ENCODE measurements at places on chromosomes 16 and 17. TPM values are rescaled to one million over a fixed set of nuclear protein-coding genes. Genes with fewer than 3 reads are reported as not detected.

The COPS3 gene
- total RNA-seq, result 124 TPM

The MEIOB gene
- not detected for total RNA-seq

The CD300E gene
- not detected for total RNA-seq

The MYH2 gene
- total RNA-seq, result not detected

The ZNF287 gene
- 10.3 TPM for total RNA-seq

The GAN gene
- 6.2 TPM for total RNA-seq

The TP53TG3 gene
- total RNA-seq, result not detected

DNA sequence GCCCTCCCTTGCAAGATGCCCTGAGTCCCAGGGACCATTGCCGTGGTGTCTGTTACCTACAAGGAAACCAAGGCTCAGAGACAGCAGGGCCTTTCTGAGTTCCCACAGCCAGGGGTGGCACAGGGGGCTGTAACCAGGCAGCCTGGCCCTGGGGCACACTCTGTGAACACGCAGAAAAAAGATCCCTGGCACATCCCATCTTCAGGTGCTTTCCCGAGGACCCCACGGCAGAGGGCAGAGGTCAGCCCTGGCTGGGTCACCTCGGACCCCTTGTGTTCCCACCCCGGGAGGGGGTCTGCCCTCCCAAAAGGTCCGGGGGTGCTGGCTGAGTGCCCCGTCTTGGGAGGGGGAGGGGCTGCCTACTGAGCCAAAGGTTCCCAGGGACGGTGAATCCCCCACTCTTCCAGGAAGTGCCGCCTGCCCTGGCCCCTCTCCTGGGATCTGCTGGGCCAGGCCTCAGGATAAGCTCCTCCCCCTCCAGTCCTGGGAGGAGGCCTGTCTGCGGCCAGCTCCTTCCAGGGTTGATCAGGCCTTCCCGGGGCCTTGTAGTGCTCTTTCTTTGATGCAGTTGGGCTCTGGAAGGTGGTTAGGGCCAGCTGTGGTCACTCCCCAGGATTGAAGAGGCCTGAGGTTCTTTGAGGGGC is 8.1 kb downstream of the GLIS2 start:
- DNase-seq, result peak; percentile 67

DNA sequence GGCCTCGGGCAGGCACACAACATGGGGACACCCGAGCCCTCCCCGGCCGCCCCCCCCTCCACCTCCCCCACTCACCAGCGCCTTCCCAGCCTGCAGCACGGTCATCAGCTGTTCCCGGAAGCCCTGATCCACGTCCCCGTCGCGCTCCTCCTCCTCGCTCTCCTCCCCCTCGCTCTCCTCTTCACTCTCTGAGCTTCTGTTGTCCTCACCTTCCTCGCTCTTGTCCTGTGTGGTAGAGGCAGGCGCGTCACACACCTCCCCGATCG is 10.3 kb downstream of the MYBBP1A start:
- DNase-seq, result no peak

GRCh38 chr16:5002699-5003143 is 31.0 kb downstream of the NAGPA start:
- no peak for DNase-seq

GRCh38 chr17:55149485-55149884 is 115.3 kb upstream of the HLF start:
- DNase-seq, result no peak

DNA sequence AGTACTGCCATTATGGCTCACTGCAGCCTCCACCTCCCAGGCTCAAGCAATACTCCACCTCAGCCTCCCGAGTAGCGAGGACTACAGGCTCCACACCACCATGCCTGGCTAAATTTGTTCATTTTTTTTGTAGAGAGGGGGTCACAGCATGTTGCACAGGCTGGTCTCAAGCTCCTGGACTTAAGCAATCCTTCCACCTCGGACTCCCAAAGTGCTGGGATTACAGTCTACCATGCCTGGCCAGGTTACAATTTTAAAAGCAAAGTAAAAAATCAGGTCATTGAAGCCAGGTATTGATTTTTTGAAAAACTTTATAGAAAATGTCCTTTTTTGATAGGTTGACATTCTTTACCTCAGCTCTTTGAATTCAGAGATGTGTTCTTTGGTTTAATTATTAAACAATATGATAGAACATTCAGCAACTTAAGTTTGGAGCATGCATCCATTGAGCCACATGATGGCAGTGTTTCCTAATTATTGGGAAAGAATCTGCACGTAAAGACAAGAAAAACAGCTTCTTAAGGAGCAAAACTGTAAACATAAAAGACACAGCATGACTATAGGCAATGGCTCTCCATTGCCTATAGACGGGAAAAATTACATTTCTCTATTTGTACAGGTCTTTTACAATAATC is 1.7 kb upstream of the SLC16A11 start:
- peak; percentile 91 for DNase-seq

DNA sequence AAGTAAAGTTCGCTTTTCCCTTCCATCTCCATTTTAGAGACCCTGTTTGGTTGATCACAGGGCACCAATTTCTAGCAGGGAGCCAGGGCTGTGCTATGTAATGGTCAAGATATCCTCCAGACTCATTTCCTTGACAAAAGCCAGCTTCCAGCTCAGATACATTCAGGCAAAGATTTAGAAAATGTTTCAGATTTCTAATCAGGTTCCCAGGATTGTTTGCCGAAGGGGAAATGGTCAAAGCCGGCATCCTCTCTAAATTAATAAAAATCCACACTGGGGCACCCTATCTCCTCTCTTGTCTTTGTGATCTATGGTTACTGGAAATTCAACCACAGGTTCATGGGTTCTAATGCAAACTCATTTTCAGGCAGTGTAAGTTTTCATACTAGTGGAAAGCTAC is 686.8 kb upstream of the KIF2B start:
- DNase-seq, result no peak

DNA sequence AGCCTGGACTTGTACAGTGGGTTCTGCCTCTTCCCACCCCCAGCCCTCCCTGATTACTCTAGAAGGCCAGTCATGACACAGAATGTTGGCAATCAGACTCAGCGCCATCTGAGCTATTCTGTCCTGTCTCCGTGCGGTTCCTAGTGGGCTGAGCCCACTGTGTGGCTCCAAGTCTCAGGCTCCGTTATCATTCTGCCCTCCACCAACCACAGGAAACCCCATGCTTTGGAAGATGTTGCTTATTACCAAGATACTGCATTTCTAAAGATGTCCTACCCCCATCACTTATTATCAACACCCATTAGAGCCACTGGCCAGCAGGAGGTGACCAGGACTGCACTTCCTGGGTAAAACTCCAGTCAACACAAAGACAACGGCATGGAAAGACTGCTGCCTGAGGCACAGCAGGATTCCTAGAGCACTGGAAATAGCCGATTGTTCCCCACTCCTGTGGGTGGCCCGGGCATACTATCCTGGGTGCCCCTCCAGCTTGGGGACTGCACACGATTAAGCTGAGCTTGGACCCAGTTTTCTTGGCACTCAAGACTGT is 133.6 kb downstream of the AATF start:
- DNase-seq, result no peak

- peak; percentile 80 for DNase-seq
These were observed 5.0 kb upstream of the CCDC57 start for GRCh38 chr17:82217530-82218204.

- DNase-seq, result no peak
These were observed 10.3 kb upstream of the MED9 start for GRCh38 chr17:17466511-17466910.

DNA sequence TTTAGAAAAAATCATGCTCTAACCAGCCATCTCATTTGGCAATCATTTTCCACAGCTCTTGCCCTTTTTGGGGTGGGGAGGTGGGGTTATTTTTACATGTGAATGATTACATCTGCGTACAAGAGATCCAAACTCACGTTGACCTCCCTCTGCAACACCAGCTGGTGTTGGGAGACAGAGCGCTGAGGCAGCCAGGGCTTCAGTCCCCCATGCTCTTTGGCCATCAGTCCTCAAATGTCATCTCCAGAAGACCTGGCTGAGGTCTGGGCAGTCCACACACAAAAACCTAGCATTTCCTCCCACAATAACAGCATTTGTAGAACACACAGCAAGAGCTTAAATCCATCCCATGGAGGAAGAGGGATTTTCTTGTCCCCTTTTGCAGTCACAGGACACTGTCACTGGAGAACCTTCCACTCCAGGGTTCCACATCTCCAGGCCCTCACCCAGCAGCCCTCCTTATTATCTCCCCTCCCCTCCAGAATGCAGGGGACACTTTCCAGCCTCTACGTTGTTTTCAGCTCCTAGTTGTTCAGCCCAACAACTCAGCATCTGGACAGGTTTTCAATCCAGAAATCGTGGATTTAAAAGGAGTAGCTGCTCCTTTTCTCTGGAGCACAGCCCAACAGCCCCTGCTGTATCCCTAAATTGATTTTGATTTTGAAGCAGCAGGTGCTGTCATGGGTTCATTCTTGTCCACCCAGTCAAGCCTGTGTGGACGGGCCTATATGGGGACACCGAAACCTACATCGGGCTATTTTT is 21.1 kb downstream of the MEOX1 start:
- peak; percentile 19 for DNase-seq

DNA sequence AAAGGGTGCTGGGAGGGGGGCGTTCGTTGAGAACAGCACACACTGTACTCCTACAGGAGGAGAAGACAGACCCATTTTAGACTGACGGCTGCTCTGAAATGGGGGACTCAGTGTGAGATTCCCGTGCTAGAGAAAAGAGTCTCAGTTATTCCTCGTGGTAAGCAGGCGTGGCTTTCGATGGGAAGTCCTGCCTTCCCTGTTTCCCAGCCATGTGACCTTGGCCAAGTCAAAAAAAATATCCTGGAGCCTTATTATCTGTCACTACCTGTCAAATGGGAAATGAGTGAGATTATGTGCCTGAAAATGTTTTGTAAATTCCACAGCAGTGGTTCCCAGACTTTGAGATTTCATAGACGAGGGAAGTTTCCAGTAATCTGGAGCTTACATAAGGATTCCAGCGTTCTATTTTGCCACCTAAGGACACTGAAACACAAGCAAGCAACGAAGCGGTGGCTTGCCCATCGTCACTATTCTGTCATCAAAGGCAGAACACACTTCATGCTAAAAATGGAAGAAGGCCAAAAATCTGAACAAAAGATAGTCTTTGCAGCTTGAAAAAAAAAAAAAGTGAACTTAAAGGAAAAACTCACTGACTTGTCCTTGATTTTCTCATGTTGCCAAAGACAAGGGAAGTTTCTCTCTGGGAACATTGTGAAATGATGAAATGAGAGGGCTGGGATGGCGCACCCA is 253.4 kb upstream of the RPL38 start:
- no peak for DNase-seq

DNA sequence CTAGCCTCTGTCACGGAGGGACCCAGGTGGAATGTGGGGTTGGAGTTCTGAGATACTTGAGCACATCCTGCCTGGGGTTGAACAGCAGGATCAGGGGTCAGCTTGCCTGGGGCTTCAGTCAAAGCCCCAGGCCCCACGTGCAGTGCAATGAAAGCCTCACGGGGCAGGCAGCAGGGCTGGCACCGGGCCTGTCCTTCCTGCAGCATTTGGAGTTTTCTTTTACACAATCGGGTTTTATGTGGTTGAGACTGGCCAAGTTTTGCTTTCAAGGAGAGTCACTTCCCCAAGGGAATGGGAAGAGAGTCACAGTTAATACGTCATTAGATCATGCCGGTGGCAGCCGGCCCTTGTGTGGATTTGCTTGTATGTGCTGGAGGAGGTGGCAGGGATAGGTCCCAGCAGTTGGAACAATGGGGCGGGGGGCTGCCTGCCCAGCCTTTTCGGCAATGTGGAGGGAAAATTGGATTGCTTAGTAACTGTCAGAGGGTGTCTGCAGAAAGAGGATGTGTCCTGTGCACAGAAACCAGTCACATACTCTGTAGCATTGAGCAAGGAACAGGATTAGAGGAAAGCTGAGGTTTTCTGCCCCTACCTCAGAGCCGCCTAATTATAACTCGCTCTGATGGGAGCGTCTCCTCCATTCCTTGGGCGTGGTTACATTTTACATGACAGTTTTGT is 4.5 kb downstream of the RMI2 start:
- DNase-seq, result peak; percentile 73
